ENCODE measurements at places on chromosomes 1 and 21.

GRCh38 chr1:168234846-168235547 lies 9.2 kb downstream of the SFT2D2 start:
- DNase-seq, result peak; percentile 56

DNA sequence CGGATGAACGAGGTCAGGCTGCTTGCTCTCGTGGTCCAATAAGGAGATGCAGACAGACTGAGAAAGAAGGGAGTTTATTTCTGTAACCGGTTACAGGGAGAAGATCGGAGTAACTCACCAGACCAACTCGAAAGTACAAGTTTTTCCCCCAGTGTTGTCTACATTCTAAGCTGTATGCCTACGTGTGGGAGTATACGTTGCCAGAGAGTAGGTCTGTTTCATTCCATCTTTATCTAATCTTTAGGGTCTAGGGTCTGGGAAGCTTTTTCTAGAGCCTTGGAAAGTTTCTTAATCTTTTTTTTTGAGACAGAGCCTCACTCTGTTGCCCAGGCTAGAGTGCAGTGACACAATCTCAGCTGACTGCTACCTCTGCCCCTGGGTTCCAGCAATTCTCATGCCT lies 4.7 kb upstream of the PADI1 start:
- no peak for DNase-seq

DNA sequence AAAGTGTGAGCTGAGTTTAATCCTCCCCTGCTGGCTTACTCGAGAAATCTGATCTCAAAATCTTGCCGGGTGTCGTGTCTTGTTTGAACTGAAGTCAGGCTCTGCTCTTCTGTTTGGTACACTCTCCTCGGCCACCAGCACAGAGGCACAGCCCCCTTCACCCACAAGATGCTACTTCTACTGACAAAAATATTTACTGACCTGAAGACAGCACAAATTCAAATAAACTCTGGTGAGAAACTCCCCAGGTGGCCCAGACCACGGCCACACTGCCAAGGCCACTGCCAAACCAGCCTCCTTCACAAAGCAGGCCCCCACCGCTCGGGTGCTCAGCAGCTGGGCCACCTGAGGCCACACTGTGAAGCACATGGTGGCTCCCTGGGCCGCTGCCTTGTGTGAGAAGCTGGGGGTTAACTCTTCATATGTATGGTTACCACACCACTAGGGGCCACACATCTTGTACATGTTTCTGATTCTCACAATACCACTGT lies 80.6 kb downstream of the TGFBR3 start:
- DNase-seq, result no peak

- DNase-seq, result no peak
Observed at GRCh38 chr1:187626056-187626455, 797.3 kb downstream of the PLA2G4A start.

- no peak for DNase-seq
Observed at GRCh38 chr1:213055767-213056166, 4.7 kb downstream of the RPS6KC1 start.

GRCh38 chr1:109750241-109750882 lies 9.5 kb upstream of the GSTM3 start:
- no peak for DNase-seq

DNA sequence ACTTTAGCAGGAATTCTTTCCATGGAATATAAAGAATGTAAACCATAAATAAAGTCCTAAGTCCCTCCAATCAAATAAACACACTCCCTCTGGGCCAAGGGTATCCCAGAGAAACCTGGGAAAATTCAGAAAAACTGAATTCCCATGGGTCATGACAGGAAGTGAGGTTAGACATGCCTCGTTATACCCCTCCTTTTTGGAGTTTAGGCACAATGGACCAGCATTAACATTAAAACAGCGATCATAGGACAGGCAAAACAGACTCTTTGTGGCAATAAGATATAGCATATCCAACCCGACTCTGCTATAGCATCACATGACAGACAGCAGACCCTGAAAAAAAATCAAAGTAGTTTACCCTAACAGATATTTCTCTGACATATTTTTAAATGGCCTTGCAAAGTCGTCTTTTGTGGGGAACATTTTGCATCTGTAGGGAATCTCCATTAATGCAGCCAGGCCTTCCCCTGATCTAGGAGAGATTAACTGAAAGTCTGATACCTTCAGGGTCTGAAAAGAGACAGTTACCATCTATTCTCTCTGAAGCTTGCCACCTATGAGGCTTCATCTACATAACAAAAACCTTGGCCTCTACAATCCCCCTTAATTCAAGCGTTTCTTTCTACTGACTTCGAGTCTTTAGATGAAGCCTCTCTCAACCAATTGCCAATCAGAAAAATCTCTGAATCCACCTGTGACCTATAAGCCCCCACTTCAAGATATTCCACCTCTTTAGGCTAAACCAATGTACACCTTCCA lies 143.0 kb upstream of the KCNK1 start:
- DNase-seq, result no peak

- no peak for DNase-seq
Observed at GRCh38 chr1:205571747-205572146, 60.1 kb downstream of the ELK4 start.

DNA sequence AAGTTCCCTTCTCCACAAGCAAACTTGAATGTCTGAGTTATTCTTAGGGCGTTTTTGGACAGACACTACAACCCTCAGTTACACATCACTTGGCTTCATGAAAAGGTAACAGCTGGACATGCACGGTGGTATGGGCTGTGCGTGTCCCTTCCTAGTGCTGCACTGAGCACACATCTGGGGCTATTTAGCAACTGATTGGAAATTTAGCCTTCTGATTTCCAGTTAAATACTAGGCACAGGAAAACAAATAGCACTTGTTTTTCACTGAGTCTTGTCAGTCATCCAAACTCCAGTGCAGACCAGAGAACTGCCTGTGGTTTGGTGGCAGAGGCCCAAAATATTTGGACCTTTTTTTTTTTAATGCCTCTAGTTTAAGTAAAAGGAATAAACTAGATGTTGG lies 134.7 kb downstream of the TGFBR3 start:
- no peak for DNase-seq

DNA sequence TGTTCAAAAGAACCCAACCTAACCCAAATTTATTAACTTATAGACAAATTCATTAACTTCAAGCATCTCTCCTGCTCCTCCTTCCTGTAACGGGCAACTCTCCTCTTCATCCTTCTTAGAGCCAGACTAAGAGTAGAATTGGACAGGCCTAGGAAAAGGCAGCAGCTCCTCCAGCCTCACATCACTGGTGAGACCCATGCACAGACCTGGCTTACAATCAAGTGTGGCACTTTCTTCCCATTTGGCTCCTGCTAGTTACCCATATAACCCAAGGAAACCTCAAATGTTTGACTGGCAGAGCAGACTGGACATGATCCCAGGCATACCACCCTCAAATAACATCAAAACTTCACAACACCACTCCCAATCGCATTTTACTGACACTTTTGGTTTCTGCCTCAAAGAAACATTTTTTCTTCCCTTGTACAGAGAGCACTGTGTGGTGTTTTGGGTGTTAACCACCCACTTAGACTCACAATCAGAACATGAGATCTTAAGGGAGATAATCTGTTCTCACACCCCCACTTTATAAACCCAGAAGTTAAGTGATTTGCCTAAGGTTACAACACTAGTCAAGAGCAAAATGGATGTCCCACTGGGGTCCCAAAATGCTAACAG lies 101.4 kb downstream of the SIPA1L2 start:
- no peak for DNase-seq

GRCh38 chr1:12565094-12565965 lies 52.7 kb downstream of the DHRS3 start:
- DNase-seq, result no peak

DNA sequence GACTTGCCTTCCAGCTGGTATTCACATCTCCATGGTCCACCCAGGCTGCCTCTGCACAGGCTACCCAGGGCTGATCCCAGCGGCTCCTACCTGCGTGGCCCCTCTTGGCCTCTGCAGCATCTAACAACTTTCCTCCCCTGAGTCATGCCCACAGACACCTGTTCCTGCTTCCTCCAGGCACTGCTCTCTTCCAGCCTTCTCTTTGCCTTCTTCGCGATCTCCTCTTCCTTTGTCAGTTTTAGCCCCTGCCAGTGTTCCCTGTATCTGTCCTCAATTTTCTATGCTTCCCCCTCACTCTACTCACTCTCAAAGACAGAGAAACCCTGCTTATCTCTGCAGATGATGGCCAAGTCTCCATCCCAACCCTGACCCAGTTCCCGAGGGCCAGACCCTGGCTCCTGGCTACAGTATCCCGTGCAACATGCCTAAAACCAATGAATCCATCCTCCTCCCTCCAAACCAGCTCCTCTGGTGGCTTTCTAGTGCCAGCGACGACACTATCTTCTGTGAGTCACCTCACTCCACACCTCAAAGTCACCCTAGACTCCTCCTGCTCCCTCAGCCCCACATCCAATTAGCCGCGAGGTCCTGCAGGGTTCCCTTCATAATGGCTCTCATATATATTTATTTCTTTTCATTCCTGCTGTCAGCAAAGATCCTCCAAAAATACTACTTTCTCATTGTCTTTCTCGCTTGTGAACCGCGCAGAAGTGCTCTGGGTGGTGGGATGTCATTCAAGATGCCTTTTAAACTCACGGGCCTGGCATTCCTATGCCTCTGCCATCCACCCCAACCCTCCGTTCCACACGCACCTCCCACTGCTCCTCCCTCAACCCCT lies 259.2 kb downstream of the TOMM20 start:
- no peak for DNase-seq

DNA sequence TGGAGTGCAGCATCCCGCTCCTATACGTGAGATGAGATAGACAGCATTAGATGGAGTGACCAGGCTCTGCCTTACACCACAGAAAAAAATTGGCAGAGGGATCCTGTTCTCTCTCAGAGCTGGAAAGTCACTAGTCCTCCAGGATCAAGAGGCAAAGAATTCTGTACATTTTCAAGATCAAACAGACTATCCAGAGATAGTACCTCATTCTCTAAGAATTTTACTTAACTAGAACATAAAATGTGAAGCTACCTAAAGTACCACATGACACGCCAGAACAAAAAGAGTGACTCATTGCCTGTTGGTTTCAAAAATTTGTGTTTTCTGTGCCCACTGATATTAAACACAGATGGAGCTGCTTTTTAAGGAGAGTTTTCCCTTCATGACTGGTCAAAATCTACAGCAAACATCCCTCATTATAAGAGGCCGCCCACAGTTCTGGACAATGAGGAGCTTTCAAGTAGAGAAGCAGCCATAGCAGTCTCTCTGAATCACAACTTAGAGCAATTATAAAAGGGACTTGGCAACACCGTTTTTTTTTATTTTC lies 32.3 kb downstream of the CD160 start:
- no peak for DNase-seq

GRCh38 chr1:119795261-119796200 lies 15.7 kb downstream of the REG4 start:
- no peak for DNase-seq

GRCh38 chr1:33025180-33025569 lies 11.5 kb downstream of the AK2 start:
- DNase-seq, result no peak

GRCh38 chr1:68210829-68211228 lies 21.5 kb downstream of the WLS start:
- no peak for DNase-seq

DNA sequence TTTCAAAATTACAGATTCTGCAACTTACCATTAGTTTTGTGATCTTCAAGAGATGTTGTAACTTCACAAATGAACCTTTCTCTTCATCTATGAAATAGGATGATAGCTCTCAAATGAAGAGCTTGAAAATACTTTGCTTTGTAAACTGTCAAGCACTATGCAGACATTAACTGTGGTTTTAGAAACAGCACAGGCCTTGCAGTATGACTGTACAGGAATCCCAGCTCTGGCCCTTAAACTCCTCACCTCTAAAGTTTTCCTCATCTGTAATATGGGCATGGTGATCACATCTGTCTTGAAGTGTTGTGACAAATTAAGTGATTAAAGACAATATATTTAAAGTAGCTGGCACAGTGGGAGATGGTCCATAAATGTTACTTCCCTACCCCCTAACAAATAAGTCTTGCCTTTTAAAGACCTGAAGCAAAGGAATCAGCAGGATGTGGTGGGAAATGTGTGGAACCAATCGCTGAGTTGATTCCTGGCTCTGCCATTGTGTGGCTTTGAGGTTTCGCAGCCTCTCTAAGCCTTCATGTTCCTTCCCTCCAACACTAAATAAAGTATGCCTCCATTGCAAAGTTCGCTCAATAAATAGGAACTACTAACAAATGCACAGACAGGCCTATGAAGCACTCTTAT lies 5.5 kb upstream of the PTP4A2 start:
- no peak for DNase-seq

GRCh38 chr21:36698981-36699545 lies at the start of gene SIM2:
TSS of gene SIM2 (plus strand) at chr21:36699115. CDS start at chr21:36699747, 632 bp downstream.
- no peak for DNase-seq

GRCh38 chr1:153649863-153650235 lies 8.7 kb upstream of the SNAPIN start:
- DNase-seq, result no peak

DNA sequence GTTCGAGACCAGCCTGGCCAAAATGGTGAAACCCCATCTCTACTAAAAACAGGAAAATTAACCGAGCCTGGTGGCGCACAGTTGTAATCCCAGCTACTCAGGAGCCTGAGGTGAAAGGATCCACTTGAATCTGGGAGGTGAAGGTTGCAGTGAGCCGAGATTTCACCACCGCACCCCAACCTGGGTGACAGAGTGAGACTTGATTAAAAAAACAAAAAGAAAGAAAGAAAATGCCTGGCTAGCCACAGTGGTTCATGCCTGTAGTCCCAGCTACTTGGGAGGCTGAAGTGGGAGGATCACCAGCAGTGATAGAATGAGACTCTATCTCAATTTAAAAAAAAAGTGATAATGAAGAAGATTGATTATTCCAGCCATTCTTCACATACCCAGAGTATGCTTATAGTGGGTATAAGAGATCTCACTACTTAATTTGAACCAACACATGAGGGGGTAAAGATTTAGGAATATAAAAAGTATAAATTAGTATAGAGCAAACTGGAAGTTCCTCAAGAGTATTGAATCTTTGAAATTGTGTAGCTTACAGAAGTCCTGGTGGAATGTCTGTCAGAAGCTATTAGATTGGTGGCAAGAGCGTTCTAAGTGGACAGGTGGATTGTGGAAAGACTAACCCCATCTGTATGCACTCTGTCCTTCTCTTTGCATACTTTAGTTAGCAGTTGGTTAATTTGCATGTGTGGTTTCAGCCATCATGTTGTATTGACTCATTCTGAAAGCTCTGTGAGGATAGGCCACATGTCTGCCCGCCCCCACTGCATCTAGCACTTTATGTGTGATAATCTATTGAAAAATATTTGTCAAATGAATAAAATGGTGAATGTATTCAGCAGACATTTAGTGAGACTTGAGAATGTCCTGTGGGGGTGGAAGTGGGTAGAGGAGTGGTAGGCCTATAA lies 25.0 kb downstream of the RLF start:
- DNase-seq, result no peak
